Dermis microvascular lymphatic vessel endothelial cell (primary cell): ENCODE measurements at places on chromosomes 11 and 22. TPM values are rescaled to one million over a fixed set of nuclear protein-coding genes. Genes with fewer than 3 reads are reported as not detected.

ESAM gene
- total RNA-seq, result 20.1 and 29.3 TPM in 2 replicates

PRG3 gene
- not detected in 2 replicates for total RNA-seq

GRCh38 chr11:47856186-47856585 lies 8.0 kb upstream of the NUP160 start:
- no peak for DNase-seq

GRIK4 gene
- total RNA-seq, result under 0.01 TPM in 1 of 2 replicates, not detected in the other

DNA sequence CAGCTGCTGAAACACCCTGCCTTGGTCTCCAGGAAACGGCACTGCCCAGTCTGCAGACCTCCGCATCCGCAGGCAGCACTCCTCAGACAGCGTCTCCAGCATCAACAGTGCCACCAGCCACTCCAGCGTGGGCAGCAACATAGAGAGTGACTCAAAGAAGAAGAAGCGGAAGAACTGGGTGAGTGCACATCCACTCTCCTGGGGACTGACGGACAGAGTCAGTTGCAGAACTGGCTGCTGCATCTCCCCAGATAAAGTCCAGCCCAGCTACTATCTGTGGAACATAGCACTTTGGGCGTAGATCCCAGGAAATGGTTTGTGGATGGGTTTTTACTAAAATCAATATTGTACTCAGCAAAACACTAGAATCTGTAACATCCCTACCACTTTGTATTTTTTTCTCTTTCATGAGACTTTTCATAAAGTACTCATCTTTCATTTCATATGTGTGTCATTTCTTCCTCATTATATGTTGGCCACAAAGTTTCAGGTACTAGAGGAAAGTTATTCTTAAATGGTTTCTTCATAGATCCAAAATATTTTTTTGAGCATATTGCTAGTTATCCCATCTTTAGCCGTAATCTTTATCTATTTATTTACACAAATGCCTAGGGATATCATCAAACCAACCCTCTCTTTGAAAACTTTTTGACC lies 80.1 kb downstream of the DBX1 start:
- no peak for DNase-seq

MS4A6A gene
- total RNA-seq, result 0.26 and 0.63 TPM in 2 replicates

THRSP gene
- not detected in 2 replicates for total RNA-seq

OR51D1 gene
- total RNA-seq, result not detected in 2 replicates

DNA sequence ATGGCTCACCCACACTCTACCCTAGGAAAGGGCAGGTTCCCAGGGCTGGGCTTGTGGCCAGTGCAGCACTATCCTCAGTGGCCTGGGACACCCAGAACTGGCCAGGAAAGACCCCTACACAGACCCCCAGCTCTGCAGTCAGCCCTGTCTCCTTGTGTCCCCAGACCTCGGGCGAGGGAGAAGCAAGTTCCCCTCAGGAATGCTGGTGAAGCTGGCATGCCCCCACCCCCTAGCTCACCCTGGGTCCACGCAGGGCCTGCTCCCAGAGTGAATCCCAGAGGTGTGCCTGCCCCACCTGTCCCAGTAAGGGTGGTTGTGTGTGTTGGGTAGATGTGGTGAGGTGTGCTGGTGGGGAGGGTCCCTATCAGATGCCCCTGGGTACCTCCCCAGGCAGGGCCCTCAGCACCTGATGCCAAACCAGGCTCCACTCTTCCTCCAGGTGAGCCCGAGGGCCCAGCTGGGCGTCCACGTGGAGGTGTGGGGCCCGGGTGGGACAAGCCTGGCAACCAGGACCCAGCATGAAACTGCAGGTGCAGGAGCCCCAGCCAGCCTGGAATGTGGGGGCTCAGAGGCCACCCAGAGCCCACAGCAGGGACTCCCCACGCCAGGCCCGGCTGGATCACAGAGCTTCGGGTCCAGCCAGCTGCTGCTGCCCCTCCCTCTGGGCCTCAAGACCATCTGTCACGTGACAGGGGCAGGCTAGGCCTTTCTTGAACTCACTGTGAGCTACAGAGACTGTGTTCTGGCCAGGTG lies 48.4 kb upstream of the KCNQ1OT1 start:
- DNase-seq, result no peak

TREH gene
- total RNA-seq, result not detected in 2 replicates

MMP7 gene
- 0.90 and 2.1 TPM in 2 replicates for total RNA-seq

GRCh38 chr11:86802601-86803051 lies 2.3 kb downstream of the PRSS23 start:
- no peak for DNase-seq

DNA sequence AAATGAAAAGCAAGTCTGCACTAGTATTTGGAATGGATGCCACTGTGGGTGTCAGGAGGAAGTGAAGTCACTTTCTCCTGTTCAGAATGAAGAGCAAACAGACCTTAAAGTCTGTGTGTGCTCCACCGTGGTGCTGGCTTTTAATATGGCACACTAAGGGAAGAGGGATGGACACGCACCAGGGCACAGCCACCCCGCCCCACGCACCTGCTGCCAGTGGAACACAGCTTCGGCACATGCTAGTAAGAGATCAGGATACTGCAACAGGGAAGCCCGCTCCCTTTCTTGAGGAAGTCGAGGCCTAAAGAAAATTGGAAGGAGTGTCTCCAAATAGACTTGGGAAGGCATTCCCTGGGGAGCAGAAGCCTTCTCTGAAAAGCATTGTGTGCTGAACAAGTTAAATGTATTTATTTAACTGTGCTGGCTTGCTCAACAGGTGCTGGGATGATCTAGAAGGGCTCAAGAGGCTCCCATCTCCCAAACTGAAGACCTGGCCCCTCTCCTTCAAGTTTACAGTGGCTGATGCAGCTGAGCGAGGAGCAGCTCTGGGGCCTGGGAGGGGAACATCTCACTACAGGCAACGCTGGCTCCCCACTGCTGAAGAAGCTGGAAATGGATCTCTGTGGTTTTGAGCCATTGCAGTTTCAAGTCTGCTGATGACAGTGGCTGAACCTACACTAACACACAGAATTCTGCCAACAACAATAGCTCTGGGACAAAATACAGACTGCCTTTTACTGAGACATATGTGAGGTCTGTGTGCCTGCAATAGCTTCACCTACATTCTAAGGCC lies 504.6 kb upstream of the B3GAT1 start:
- DNase-seq, result no peak

DNA sequence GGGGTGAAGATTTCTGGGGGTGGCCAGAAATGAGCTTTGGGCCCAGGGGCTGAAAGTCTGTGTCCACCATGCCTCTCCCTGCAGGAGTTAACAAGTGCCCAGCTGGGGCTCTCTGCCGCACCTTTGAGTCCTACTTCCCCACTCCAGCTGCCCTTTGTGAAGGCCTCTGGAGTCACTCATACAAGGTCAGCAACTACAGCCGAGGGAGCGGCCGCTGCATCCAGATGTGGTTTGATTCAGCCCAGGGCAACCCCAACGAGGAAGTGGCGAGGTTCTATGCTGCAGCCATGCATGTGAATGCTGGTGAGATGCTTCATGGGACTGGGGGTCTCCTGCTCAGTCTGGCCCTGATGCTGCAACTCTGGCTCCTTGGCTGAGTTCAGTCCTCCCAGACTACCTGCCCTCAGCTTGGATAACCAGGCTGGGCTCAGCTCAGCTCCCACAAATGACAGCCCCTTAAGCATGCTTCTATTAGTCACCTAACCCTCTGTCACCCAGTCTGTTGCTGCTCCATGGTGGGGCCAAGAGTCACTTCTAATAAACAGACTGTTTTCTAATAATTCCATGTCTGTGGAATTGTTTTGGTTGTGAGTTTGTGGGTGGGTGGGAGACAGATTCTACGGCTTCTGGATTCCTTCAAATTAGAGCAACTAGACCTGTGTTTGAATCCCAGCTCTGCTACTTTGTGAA lies 3.0 kb upstream of the INPPL1 start:
- DNase-seq, result no peak

RAPSN gene
- 0.13 and 0.25 TPM in 2 replicates for total RNA-seq

- peak; percentile 69 for DNase-seq
Observed at GRCh38 chr11:125297346-125297915, 132.9 kb downstream of the PKNOX2 start.

DNA sequence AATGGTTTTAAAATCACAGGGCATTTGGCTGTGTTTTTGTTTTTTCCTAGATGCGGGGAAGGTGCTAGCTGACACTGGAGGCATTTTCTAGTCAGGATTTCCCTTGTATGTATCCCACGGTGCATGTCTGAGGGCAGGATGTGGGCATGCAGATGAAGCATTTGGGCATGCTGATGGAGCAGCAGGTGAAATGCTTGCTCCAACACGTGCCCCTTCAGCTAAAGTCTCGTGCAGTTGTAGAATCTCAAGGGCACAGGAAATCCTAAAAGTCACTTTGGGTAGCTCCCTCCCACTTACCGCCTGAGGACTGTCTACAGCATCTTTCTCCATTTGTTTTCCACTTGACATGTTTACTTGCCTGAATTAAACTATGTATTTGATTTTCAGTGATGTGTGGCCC lies 429.4 kb upstream of the B3GAT1 start:
- no peak for DNase-seq

PTGDR2 gene
- under 0.01 TPM in 1 of 2 replicates, not detected in the other for total RNA-seq

SOX10 gene
- not detected in 2 replicates for total RNA-seq

IGSF9B gene
- not detected in 2 replicates for total RNA-seq

DNA sequence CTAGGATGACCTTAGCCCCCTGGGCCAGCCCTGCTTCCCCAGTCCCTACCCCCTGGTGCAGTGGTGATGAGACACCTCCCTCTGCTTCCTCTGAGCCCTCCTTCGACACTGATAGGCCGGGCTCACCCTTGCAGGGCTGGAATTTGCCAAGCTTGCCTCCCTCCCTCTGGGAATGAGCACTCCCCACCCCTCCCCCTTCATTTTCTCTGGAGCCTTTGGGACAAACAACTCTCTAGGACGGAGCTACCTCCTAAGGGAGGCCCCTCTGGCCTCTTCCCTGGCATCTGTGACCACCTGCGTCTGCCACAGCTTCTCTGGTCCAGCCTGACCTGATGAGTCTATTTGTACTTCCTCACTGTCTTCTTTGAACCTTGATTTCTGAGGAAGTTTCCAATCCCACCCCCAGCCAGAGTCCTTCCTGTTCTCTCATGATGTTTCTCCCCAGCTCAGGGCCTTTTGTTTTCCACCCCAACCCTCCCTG lies 53.3 kb upstream of the ADA2 start:
- no peak for DNase-seq

- DNase-seq, result no peak
Observed at GRCh38 chr11:46386005-46386578, 4.6 kb downstream of the MDK start.

DNA sequence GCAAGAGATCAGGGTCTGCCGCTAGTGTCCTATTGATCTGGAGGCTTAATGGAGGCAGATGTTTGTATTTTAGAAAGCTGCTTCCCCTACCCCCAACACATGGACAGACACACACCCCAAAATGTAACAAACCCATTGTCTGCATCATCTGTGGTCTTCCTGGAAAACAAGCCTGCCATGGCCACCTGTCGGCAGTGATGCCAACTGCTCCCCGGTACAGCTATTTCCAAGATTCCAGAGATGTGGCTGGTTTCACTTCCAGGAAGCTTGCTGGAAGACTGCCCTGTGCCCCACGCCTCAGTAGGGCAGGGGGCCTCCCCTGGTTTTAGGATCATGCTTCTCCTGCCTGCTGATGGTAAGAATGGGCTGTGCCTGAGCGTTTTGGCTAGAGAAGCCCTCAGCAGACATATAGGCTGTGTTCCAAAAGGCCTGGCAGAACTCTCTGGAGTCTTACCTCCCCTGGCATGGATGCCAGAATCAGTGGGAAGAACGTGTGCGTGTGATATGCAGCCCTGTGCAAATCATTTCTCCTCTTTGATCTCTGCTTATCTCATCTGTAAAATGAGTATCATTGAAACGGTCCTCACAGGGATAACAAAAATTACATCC lies 108.6 kb downstream of the FBXO7 start:
- no peak for DNase-seq

DNA sequence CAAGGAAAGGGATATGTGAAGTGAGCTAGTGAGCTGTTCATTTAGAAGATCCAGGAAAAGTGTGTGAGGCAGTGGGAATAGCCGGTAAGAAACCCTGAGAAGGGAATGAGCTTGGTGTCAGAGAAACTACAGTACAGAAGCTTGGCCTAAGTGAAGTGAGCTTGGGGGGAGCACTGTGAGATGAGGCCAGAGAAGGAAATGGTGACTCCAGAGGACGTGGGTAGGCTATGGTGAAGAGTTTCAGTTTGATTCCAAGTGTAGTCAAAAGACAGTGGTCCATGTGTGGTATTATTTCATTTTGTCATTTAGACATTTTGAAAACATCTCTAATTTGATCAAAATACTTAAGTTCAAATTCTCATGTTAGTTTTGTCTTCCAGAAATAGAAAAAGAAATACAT lies 77.2 kb downstream of the GRK3 start:
- DNase-seq, result no peak

TSKU gene
- total RNA-seq, result 3.0 and 5.9 TPM in 2 replicates

DNA sequence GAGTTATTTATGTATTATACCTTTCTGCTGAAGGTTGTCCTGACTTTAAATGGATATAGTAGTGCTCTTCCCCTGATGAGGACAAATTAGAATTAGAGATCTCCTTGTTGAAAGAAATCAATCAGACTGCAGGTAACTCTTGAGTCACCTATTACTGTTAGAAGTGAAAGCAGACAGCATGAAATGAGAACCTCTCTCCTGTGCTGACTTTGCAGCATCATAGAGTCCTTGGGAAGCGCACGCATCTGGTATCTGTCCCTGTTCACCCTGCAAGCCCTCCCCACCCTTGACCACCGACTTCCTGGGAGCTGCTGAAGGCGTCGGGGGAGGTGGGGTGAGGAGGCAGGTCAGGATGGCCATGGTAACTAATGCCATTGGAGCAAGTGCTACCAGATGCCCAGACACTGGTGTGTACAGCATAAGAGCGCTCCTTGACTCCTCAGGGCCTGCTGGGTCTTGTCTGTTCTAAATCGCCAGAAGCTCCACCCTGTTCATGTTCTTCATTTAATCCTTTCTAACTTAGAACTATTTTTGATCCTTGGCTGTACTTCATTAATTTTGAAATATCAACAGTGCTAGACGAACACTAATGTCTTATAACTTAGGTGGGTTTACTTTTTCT lies 143.9 kb downstream of the WNT7B start:
- DNase-seq, result no peak
